ENCODE measurements at places on chromosomes 2 and 18. TPM values are rescaled to one million over a fixed set of nuclear protein-coding genes. Genes with fewer than 3 reads are reported as not detected.

DNA sequence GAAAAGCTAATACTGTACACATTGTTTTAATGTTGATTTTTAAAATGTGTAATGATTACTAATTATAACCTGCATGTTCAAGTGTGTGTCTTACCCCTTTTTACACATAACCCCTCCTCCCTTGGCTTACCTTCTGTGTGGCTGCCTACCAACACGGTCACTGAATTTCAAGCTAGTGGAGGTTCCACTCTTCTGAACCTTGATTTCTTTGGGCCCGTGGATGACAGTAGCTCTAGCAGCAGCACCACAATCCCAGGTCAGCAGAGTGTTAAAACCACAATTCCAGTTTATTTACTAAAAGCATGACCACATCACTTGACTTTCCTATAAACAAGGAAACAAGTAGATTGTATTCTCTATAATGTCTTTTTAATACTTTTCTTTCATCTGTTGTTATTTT lies 56.9 kb downstream of the AFTPH start:
- H3K27ac ChIP-seq: no peak overlapping the region
- no peaks in the 10 kb centered on the region for H3K4me1 ChIP-seq
- H3K4me3 ChIP-seq: no peak overlapping the region
- H3K27me3 ChIP-seq: no peaks in the 10 kb centered on the region
- no peak for DNase-seq

DNA sequence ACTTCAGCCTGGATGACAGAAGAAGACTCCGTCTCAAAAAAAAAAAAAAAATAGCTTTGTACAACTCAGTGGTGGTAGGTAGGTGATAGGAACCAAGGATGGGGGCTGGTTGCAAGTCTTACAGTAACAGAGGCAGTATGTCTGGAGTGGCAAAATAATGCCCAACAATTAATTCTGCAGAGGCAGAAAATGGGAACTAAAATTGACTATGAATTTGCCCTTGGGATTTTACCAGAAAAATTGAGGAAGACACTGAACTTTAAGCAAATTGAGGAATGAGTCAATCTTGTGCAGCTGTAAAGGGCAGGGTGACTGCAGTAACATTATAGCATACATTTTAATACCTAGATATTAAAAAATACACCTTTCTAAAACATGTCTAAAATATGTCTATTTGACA lies 292.1 kb upstream of the FBXO11 start:
- H3K27ac ChIP-seq: no peak overlapping the region
- H3K27me3 ChIP-seq: no peaks in the 10 kb centered on the region
- no peaks in the 10 kb centered on the region for H3K36me3 ChIP-seq
- DNase-seq: no peak
- H3K4me3 ChIP-seq: no peak overlapping the region

GRCh38 chr2:43038696-43039094 lies 187.7 kb downstream of the ZFP36L2 start:
- no peak overlapping the region for H3K27ac ChIP-seq
- no peak overlapping the region for H3K4me3 ChIP-seq
- no peaks in the 10 kb centered on the region for H3K36me3 ChIP-seq
- peaks cover 32% of the 10 kb centered on the region for H3K4me1 ChIP-seq
- no peaks in the 10 kb centered on the region for H3K27me3 ChIP-seq
- DNase-seq: no peak

The HRH4 gene
- 0.17 TPM for total RNA-seq

DNA sequence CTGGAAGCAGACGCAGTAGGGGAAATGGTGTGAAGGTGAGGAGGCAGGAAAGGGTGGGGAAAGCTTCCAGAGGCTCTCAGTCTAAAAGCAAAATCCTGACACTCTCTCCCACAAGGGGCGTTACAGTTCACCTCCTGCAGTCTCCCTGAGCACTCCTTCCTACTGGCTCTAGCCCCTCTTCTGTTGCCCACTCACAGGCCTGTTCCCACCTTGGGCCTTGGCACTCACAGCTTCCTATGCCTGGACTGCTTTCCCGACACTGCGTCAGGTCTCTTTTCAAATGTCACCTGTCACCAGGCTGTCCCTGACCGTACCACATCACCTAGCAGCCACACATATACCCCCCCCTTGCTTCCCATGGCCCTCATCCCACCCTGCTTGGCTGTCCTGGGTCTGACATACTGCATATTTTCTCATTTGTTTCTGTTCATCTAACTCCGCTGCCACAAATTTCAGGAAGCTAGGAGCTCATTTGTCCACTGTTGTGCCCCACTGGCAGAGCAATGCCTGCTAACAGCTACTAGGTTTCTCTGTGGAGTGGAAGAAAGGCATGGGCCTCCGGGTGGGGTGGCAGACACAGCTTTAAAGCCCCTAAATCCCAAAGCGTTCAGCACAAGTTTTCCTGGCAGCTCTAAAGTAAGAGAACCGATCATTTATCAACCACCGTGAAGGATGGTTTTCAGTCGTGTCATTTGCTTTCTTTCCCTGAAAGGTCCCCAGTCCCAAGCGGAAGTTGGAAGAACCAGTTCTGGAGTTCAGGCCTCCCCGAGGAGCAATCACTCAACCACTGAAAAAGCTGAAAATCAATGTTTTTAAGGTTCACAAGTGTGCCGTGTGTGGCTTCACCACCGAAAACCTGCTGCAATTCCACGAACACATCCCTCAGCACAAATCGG lies 118.8 kb downstream of the ZNF532 start:
- H3K36me3 ChIP-seq: peaks cover 23% of the 10 kb centered on the region
- no peak for DNase-seq
- H3K4me1 ChIP-seq: no peaks in the 10 kb centered on the region
- no peak overlapping the region for H3K4me3 ChIP-seq

- no peak for DNase-seq
- no peak overlapping the region for H3K4me3 ChIP-seq
- no peaks in the 10 kb centered on the region for H3K36me3 ChIP-seq
- H3K27me3 ChIP-seq: no peaks in the 10 kb centered on the region
- no peak overlapping the region for H3K27ac ChIP-seq
- H3K4me1 ChIP-seq: no peaks in the 10 kb centered on the region
Observed at GRCh38 chr2:213723707-213724106, 439.4 kb downstream of the SPAG16 start.

DNA sequence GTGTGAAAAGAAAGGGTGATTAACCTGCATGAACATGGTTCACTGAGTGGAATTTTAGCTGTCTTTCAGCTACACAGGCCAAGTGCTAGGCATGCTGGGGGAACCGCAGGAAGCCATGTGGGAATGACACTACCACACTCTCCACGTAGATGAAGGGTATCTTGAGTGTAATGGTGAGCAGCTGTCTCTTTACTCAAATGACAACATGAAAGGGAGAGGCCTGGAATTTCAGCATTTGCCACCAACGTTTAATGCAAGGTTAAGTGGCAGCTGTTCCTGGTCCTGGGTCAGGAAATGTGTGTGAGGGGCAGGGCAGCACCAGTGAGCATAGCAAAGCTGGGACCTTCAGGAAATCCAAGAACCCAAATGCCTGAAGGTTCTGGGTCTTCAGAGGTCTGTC lies 588.4 kb downstream of the SLC4A3 start:
- no peaks in the 10 kb centered on the region for H3K4me1 ChIP-seq
- no peak overlapping the region for H3K27ac ChIP-seq
- no peak overlapping the region for H3K4me3 ChIP-seq
- H3K36me3 ChIP-seq: no peaks in the 10 kb centered on the region
- DNase-seq: no peak

- no peaks in the 10 kb centered on the region for H3K36me3 ChIP-seq
- no peaks in the 10 kb centered on the region for H3K4me1 ChIP-seq
- no peak overlapping the region for H3K27ac ChIP-seq
- H3K4me3 ChIP-seq: no peak overlapping the region
- peak; percentile 38 for DNase-seq
Observed at GRCh38 chr18:22728481-22729105, 204.5 kb upstream of the RBBP8 start.

GRCh38 chr18:39232490-39232889 lies 1666.9 kb upstream of the CELF4 start:
- H3K27ac ChIP-seq: no peak overlapping the region
- H3K36me3 ChIP-seq: no peaks in the 10 kb centered on the region
- H3K4me1 ChIP-seq: no peaks in the 10 kb centered on the region
- DNase-seq: no peak
- no peaks in the 10 kb centered on the region for H3K27me3 ChIP-seq
- H3K4me3 ChIP-seq: no peak overlapping the region

DNA sequence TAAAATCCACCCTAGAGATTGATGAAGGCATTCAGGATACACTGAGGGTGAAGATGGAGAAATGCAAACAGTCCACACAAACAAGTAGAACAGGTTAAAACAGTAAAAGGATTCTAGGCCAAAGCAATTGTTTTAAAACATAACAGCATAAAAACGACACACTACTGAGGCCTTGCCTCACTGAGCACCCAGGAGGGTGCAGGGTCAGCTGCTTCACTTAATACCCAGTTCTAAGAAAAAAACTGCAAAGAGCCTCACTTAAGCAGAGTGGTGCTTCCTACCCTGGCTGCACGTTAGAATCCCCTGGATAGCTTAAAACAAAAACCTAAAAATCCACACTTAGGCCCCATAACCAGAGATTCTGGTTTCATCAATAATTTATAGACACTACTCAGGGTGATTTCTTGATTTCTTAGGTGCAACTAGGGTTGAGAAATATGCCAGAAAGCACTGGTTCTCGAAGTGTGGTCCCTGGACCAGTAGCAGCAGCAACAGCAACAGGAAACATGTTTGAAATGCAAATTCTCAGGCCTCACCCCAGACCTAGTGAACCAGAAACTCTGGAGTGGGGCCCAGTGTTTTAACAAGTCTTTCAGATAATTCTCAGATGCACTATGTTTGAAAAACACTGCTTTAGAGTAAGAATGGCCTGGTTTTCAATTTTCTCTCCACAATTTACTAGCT lies 279.1 kb downstream of the ZEB2 start:
- H3K4me3 ChIP-seq: no peak overlapping the region
- H3K4me1 ChIP-seq: no peaks in the 10 kb centered on the region
- no peak for DNase-seq
- no peaks in the 10 kb centered on the region for H3K36me3 ChIP-seq
- H3K27ac ChIP-seq: no peak overlapping the region
- no peaks in the 10 kb centered on the region for H3K27me3 ChIP-seq

The KLHL30 gene
- total RNA-seq: 0.53 TPM

DNA sequence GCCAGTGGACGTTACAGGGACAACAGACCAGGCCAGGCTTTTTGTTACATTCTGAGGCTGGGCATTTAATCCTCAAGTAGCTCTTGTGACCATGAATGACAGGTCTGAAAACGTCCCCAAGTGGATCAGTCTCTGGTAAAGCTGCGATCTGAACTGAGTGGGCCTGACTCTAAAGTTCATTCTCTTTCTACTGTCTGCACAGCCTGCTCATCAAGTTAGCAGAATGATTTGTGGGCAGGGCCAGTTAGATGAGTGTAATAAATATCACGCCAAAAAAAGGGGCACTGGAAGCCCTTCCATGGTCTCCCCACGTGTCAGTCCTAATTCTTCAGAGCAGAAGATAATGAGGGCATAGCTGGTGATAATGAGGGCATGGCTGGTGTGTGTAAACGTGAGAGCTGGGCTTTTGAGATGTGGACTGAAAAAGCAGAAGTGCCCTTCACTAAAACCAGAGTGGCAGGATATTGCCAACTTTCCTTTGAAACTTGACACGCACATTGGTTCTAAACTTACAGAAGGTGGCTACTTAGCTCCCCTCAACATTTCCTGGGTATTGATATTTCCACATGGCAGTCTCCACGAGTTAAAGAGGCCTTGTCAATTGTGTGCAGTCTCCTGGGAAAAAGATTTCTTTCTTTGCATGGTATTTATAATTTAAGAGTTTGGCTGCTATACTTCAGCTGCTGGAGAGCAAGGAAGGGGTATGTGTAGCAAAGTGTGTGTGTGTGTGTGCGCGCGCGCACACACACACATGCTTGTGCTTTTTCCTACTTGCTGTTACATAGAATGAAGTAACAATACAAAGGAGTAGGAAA lies 72.7 kb upstream of the LYPD6B start:
- no peaks in the 10 kb centered on the region for H3K27me3 ChIP-seq
- no peak overlapping the region for H3K27ac ChIP-seq
- H3K36me3 ChIP-seq: no peaks in the 10 kb centered on the region
- no peaks in the 10 kb centered on the region for H3K4me1 ChIP-seq

DNA sequence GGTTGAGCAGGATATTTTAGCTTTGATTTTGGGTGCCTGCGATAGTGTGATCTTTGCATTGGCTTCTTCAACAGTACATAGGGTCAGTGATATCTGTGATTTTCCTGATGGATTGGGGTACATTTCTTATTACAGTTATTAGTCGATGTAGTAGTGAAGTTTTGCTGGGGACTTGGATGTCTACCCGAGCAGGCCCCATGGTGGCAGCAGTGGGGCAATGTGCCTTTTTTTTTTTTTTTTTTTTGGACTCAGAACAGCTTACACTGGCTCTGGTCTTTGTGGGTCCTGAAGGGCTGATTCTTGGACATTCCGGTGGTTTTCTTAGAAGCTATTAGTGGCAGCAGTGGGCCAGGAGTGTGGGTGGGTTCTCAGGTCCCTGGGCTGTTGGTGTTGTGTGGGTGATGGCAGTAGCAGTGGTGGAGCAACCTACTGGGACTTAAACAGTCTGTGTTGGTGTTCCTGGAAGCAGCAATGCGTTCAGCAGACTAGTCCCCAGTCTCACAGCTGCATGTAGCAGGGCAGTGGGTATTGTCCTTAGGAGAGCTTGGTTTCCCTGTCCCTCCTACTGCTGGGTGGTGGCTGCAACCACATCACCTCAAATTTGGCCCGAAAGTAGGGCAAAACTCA lies 53.7 kb upstream of the SLC4A10 start:
- H3K27me3 ChIP-seq: no peaks in the 10 kb centered on the region
- no peak for DNase-seq
- no peak overlapping the region for H3K27ac ChIP-seq
- no peak overlapping the region for H3K4me3 ChIP-seq

- peaks cover 30% of the 10 kb centered on the region for H3K4me1 ChIP-seq
- H3K36me3 ChIP-seq: no peaks in the 10 kb centered on the region
- peak; percentile 25 for DNase-seq
- no peak overlapping the region for H3K4me3 ChIP-seq
- H3K27me3 ChIP-seq: no peaks in the 10 kb centered on the region
Observed at GRCh38 chr2:120299561-120299960, 46.4 kb upstream of the INHBB start.

GRCh38 chr2:217445723-217446122 lies 557.1 kb downstream of the TNS1 start:
- H3K4me3 ChIP-seq: no peak overlapping the region
- no peak overlapping the region for H3K27ac ChIP-seq
- H3K4me1 ChIP-seq: no peaks in the 10 kb centered on the region
- no peaks in the 10 kb centered on the region for H3K27me3 ChIP-seq
- DNase-seq: peak; percentile 83

DNA sequence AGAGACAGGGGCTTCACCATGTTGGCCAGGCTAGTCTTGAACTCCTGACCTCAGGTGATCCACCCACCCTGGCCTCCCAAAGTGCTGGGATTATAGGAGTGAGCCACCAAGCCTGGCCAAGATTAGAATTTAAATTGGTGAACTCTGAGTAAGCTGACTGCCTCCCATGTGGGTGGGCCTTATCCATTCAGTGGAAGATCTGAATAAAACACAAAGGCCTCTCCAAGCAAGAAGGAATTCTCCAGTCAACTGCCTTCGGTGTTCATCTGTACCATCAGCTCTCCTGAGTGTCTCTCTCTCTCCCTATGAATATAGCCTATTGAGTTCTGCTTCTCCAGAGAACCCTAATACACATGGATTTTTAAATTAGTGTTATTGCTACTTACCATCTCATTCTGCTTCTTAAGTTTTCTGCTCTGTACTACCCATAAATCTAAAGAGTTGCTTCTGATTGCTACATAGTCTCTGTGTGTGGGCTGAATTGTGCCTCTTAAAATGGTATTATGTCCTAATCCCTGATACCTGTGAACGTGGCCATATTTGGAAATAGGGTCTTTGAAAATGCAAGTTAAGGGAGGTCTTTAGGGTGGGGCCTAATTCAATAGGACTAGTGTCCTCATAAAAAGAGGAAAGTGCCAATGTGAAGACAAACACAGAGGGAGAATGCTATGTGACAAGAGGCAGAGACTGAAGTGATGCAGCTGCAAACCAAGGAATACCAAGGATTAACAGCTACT lies 36.3 kb downstream of the FBXO11 start:
- no peak overlapping the region for H3K4me3 ChIP-seq
- H3K27ac ChIP-seq: no peak overlapping the region

Measured in astrocyte (in vitro differentiated cells and primary cell).